ENCODE measurements at places on chromosomes 1 and 21.

GRCh38 chr1:19414515-19415121 is 70.7 kb downstream of the CAPZB start:
- no peak for DNase-seq

GRCh38 chr1:116256286-116256649 is 116.8 kb upstream of the ATP1A1 start:
- no peak for DNase-seq

GRCh38 chr1:184051485-184052193 is at the start of gene TSEN15:
Gene TSEN15, plus strand, starts transcription at chr1:184051730. Its CDS starts 26 bp downstream, at chr1:184051756.
- peak; percentile 80 for DNase-seq

GRCh38 chr1:187577610-187578009 is 748.9 kb downstream of the PLA2G4A start:
- DNase-seq = no peak

GRCh38 chr21:28944296-28944695 is 48.4 kb downstream of the LTN1 start:
- no peak for DNase-seq

DNA sequence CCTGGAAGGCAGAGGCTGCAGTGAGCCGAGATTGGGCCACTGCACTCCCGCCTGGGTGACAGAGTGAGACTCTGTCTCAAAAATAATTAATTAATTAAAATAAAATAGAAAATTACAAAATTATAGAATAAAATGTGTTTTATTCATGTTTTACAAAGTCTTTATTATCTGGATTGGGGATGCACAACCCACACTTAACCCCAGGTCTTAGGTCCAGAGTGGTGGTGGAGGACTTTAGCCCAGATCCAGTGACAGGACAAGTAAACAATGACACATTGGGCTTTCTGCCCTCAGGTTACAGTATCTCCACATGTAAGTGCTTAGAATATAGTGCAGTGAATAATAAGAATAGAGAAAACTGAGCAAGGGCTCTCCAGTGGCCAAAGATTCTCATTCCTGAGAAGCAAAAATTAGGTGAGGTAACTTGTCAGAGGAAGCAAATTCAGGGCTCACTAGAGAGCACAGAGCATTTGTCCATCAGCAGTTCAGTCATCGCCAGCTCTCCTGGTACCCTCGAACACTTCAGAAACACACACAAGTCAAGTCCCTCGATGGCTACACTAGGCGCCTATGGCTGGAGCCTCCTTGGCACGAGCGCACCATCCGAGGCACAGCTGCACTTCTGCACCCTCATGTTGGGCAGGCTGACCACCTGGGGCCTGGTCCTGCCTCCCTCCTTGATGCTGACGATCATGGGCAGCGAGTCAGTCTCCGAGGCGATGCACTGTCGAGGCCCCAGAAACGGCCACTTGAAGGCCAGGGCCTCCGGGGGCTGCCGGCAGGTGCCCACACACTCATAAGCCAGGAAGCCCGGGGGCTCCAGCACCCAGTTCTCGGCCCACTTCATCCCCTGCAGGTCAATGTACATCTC is 2.6 kb downstream of the LEFTY1 start:
- no peak for DNase-seq

DNA sequence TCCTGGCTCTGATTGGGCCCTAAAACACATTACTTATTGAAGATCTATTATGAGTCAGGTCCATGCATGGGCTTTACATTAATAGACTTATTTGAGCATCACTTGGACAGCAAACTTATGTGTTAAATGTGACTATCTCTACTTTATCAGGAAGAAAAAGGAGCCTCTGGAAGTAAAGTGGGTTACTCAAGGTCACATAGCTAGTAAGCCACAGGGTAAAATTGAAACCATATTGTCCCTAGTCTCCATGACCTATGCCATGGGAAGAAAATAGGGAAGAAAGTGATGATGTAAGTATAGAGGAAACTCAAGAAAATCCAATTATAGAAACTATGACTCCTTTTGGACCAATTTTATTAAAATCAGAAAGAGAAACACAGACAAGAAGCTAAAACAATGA is 555.3 kb downstream of the NUF2 start:
- DNase-seq = peak; percentile 85

- no peak for DNase-seq
Observed at GRCh38 chr1:194538453-194538852, 1352.0 kb upstream of the B3GALT2 start.

GRCh38 chr1:26084091-26084561 is 16.7 kb upstream of the TRIM63 start:
- no peak for DNase-seq

DNA sequence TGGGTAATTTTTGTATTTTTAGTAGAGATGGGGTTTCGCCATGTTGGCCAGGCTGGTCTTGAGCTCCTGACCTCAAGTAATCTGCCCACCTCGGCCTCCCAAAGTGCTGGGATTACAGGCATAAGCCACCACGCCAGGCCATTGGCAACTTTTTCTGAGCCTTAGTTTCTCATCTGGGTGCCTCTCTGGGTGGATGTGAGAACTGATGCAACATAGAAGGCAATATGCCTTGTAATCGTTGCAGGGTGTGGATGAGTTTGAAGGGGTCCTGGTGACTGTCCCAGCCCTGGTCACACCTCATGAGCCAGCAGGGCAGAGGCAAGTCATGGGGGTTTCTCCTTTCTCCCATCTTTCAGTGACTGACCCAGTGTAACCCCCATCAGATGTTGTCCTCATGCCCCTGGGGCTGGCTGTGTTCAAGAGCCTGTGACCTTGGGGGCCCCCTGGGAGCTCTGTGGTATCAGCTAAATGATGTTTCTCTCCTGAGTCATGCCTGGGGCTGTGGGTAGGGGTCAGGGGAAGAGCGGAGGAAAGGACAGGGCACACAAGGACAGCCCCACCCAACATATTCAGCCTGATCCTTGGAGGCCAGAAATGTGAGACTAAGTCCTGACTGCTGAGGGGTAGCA is 3.6 kb downstream of the COL9A2 start:
- no peak for DNase-seq

DNA sequence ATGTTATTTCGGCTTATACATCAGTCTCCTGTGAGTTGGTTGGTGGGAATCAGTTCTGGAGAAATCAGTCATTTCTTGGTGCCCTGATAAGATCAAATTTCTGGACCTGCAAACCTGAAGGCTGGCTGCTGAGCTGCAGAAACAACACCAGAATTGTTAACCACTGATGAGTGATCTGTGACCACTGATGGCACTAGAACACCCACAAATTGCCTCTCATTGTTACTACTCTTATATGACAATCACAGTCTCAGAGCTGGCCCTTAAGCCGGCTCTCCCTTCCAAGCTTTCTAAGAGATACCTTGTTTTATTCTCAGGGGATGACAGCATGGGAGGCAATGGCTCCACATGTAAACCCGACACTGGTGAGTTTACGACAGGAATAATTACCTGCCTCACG is 1.9 kb downstream of the C1orf162 start:
- no peak for DNase-seq

DNA sequence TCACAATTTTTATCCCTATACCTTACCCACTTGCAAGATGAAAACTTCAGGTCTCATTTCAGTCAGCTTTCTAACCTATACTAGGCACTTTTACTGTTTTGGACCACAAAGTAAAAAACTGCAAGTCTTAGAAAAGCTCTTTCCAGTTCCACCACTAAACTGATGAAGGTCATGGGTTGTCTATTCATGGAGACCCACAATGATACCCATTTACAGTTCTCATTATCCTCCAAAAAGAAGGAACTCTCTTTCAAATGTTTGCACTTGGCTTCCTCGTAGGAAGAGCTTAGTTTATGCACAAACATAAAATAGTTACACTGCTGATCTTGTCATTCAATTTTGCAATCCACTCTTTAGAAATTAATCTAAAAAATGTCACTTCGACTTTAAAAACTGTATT is 9.3 kb downstream of the ZNF281 start:
- DNase-seq = no peak

- DNase-seq = no peak
Observed at GRCh38 chr1:99407018-99407417, 142.7 kb downstream of the PLPPR4 start.

GRCh38 chr1:63931468-63931867 is 157.7 kb downstream of the ROR1 start:
- DNase-seq = no peak
